ENCODE measurements at places on chromosomes 5 and 9.

DNA sequence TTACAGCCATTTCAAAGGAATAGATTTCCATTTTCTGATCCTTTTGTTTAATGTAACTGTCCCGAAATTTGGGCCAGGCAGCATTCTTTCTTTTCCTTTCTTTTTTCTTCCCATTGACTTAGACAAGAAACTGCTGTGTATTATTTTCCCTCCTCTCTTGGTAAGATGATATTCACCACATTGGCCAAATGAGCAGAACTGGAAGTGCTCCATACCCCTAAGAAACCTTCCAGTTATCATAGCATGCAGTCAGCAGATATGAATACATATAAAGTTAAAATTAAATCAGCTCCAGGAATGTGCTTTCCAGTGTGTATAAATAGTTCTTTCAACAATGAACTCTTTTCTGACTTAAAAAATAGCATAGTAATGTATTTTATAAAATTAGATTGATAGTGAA is 168.5 kb upstream of the GAS1 start:
- no peak for DNase-seq

DNA sequence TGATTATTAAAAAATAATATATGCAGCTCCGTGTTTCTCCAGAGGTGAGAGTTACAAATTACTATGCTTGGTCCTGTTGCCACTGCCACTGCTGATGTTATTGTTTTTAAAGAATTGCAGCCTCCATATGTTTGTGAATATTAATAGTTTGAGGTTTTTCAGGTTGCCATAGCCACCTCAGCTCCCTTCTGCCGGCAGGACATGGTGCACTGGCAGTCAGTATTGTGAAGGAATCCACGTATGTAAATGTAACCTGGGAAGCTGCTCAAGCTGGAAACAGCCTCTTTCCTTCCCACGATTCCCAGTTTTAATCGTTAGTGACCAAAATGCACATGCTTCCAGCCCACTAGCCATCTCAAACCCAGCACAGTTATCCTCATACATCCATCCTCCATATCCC is 184.4 kb upstream of the CCNG1 start:
- no peak for DNase-seq

GRCh38 chr5:170885256-170885655 is 23.4 kb downstream of the RANBP17 start:
- DNase-seq, result no peak

DNA sequence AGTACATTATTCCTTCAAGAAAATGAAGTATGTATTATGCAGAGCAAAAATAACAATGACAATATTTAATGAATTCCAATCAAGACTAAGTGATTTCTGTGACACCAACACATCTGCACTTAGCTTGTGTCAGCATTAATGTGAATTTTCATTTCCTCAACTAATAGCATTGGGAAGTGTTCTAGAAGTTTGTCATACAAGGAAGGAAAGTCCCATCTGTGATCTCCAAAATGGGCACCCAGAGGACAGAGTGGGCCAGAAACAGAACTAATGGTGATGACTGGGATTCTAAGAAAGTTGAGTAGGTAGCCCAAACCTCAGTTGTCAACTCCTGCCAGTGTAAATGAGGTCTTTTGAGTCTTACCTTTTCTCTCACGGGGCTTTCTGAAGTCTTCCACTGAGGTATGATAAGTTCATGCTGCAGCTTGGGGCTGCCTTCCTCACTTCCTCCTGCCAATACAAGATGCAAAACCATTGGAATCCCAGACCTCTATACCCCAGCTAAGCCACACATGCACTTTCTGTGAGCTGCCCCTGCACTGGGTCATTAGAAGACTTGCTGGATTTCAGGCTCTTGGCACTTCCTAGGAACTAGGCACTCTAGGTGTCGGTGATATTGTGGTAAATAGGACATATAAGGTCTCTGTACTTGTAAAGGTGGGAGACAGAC is 4.9 kb downstream of the ADAM19 start:
- no peak for DNase-seq

GRCh38 chr5:43033841-43034590 is 6.1 kb downstream of the ANXA2R start:
- DNase-seq, result no peak

GRCh38 chr9:29214154-29214689 is 1640.9 kb upstream of the C9orf72 start:
- DNase-seq, result no peak

DNA sequence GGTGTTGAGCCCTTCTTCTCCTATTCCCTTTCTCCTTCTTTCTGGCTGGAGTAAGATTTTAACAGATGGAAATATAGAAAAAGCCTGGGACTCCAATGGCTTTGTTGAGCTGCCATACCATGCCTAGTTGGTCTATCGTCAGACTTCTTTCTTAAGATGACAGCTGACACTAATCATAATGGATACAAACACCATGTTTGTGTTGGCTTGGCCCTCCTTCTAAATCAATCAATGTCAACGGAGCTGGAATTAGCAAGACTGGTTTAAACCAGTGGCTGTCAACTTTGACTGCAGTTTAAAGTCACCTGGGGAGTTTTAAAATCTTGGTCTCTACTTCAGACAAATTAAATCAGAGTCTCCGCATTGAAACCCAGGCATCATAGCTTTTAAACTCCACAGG is 264.5 kb upstream of the PRR16 start:
- DNase-seq, result no peak

GRCh38 chr9:95746408-95747180 is 128.9 kb upstream of the ERCC6L2 start:
- DNase-seq, result no peak

DNA sequence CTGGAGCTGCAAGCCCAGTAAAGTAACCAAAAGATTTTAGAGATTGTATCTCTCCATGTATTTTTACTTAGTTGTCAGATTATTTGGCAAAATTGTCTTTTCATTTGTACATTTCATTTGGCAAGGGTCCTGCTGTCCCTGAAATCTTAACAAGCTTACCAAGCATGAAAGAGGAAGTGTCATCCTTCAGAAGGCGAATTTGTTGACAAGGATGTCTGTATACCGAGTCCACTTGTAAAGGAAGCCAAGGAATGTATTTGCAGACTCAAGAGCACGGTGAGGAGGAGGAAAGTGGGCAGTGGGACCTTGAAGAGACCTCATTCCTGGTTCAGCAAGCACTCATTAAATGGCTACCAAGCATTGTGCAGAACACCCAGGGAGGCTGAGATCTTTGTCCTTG is 7.5 kb upstream of the OTULINL start:
- DNase-seq, result no peak

- no peak for DNase-seq
These were observed 1291.8 kb upstream of the DMAC1 start for GRCh38 chr9:9091387-9091786.

DNA sequence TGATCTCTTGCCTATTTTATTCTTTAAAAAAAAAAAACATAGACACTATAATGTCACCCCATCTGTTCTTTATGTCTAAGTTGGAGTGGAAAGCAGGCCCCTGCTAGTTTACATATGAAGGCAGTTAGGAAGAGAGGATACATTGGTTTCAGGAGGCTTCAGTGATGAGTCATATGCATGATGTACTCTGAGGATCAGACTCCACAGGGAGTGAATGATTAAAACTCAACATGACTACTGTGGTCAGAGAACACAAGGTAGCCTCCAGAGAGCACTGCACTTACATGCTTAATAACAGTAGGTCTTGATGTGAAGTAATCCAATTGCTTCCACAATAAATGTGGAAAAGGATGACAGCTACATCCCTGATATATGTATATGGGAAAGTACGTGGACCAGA is 22.7 kb upstream of the FSTL4 start:
- DNase-seq, result no peak
